ENCODE measurements at places on chromosomes 4 and X.

- peak; percentile 16 for DNase-seq
These were observed 9.3 kb downstream of the DMP1 start for GRCh38 chr4:87659247-87659931.

DNA sequence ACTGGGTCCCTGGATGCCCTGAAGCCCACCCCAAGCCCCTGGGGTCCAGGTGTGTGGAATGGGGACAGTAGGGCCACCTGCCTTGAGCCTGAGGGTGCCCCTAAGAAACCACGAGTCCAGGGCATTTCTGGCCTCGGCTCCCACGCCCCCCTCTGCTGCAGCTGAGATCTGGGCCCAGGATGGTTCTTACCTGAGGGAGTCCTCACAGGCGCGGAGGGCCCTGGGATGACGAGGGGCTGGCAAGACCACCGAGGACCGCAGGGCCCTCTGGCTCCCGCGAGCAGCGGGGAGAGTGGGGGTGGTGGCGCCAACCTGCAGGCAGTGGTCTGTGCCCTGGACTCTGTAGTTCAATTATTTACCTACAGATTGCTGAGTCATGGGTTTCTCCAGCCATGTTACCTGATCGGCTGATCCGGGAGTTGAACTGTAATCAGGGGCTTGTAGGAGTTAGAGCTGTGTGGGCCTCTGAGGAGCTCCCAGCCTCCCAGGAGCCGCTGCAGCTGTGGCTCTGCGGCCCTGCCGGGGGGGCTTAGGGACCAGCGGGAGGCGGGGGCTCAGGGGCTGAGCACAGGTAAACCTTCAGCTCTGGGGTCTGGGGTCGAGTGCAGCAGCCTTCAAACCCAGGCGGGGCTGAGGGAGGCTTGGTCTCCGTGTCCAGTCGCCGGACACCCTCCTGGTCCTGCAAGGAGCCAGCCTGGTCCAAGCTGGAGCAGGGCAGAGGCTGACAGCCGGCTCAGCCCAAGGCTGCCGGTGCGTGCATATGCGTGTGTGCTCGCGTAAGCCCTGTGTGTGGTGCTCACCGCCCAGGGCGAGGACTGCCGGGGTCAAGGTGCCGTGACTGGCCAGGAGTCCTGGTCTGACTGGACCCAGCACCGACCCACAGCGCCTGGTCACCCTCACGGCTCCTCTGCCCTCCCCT is at the start of gene SLC26A1:
Gene SLC26A1 (minus strand): TSS at position 294 of the 919 bp plus-strand sequence. CDS start 1,701 bp downstream, outside the sequence.
- DNase-seq, result no peak

- peak; percentile 35 for DNase-seq
These were observed 97.4 kb downstream of the PHKA2 start for GRCh38 chrX:18886344-18887161.

DNA sequence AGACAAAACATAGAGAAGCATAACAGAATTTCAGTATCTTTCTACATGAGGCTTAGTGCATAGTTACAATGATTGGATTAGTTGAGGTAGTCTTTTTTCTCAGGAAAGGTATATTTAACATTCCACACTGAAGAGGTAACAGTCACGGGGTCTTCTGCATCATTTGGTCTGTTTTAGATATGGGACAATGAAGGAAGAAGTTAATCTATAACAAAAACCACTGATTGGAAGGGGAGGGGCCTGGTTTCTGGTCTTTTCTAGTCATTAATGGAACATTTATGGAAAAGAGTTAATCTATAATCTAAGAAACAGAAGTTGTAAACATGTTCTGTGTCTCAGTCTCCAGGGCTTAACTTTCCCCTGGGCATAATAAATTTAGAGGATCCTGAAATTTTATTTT is 37.3 kb upstream of the HPSE start:
- DNase-seq, result no peak

DNA sequence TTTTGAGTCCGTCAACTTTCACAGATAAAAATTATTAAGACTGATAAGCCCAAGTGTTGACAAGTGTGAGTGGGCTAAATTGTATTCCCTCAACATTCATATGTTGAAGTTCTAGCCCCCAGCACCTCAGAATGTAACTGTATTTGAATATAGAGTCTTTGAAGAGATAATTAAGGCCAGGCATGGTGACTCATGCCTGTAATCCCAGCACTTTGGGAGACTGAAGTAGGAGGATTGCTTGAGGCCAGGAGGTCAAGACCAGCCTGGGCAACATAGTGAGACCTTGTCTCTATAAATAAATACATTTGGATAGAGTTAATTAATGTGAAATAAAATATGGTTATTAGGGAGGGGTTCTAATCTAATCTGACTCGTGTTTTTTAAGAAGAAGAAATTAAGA is 29.7 kb upstream of the SLC25A4 start:
- no peak for DNase-seq

GRCh38 chrX:25597551-25597950 is 540.6 kb upstream of the MAGEB18 start:
- DNase-seq, result no peak

- peak; percentile 78 for DNase-seq
These were observed at the start of gene EVC for GRCh38 chr4:5710961-5711478. Gene EVC (plus strand): TSS chr4:5711201. CDS start chr4:5711381, 180 bp downstream.

GRCh38 chr4:153513596-153513995 is 47.4 kb downstream of the TMEM131L start:
- peak; percentile 14 for DNase-seq

DNA sequence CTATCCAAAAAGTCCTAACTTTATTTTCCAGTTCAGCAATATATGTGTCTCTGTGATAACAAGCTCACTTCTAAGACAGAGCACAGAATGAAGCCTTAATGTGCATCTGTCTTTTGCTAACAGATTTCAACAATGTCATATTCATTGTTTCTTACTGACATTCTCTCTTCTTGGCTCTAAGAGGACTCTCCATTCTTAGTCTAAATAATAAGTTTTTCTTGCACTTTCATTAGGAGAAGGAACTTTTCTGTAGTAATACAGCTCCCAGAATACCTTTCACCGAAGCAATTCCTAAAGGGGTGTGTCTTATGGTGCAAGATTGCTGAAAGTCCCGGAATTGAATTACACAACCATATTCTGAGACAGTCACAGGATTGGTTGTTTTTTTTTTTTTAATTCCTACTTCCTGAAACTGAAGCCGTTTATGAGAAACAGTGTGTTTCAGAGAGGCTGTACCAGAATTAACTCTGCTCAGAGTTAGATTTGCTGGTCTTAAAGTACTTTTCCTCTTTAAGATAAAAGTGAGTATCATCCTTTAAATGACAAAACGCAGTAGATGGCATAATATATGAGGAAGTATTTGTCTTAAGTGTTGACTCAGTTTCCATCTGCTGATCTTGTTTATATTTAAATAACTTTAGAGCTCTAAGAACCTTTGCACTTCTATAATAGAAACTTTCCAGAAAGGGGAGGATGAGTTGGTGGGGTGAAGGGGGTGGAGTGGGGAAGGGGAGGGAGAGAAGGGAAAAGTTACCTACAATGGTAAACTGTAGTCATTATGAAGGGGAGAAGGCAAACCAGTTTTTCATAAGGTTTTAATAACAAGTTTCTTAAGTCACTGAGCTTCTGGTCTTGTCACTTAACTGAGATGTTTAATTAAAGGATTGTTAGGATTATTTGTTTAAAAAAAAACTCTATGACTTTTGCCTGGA is at the start of gene ALPK1:
Gene ALPK1 (plus strand): TSS at position 421 of the 932 bp plus-strand sequence.
- peak; percentile 82 for DNase-seq

DNA sequence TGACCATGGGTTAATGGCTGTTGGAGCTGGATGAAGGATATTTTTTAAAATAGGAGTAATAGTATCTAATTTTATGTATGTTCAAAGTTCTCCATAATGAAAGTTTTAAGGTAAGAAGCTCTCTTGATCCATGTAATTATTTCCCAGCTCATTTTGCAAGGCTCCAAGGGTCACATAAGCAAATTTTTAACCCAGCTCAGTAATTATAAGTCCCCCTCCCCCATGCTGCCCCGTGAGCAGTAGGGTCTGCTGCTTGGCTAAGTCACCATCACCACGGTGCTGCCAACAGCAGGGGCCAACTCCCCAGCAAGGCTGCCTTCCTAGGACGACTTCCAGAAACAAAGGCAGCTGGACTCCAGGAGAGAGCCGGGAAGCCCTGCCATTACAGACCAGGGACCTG is 340.0 kb downstream of the FBXW7 start:
- no peak for DNase-seq

DNA sequence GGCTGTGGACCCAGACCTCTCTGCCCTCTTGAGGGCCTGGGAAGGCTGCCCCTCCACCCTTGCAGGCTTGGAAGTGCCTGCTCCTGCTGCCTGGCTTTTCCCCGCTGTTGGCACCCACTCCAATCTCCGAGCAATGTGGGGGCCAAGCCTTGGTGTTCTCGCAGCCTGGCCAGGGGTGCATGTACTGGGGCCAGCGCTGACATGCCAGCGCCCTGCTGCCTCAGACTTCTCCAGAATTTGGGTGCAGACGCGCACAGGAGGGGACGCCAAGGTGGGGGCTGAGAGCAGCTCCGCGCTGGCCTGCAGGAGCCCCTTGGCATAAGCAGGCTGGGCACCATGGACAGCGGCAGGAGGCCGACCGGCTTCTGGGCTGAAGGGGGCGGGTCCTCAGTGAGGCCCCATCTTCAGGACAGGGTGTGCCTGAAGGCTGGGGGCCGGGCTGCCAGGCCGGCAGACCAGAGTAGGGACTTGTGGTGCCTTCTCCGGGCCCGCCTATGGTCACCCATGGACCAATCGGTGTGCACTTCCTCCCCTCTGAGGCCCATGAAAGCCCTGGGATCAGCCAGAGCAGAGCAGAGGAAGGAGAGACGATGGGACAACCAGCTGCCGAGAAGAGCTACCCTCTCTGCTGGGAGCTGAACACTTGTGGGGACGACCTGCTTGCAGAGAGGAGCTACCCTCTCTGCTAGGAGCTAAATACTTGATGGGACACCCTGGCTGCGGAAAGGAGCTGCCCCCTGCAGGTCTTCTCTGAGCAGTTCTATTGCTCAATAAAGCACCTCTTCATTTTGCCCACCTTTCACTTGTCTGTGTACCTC is 118.3 kb downstream of the DNAAF6 start:
- DNase-seq, result peak; percentile 23

- no peak for DNase-seq
These were observed 14.1 kb upstream of the TMEM154 start for GRCh38 chr4:152693871-152694270.

GRCh38 chrX:40084471-40085101 is 13.2 kb downstream of the BCOR start:
- DNase-seq, result no peak

DNA sequence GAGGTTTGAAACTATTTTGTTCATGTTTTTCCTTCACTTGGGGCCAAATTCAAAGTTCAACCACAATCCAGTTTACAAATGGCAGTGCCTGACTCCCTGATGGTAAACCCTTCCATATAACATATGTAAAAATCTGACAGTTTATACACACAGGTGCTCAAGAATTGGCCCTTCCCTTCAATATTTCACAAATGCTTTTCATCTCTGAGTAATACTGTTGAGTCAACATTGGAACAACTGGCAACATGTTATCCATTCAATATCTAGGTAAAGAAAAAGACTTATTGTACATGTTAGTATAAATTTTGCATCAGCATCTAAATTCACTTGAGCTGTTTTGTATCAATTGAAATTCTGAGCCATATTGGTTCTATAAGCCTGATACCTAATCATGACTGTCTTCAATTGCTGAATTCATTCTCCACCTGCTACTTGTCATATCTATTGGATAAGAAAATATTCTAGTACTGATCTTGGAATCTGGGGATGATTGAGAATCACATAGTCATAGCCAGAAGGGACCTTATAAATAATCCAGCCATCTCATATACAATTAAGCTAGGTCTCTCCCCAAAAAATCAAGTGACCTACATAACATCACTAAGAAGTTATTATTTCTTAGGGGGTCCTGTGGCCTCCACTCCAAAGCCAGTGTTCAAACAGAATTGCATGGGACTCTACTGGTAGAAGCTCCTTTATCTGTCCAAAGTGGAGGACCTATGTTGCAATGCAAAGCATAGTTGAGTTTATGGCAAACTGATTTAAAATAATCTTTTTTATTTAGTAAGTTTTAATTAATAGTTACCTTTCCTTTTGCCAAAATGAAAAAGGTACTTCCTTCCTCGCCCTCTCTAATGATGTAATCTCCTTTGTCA is 61.9 kb downstream of the PRKG2 start:
- DNase-seq, result no peak

DNA sequence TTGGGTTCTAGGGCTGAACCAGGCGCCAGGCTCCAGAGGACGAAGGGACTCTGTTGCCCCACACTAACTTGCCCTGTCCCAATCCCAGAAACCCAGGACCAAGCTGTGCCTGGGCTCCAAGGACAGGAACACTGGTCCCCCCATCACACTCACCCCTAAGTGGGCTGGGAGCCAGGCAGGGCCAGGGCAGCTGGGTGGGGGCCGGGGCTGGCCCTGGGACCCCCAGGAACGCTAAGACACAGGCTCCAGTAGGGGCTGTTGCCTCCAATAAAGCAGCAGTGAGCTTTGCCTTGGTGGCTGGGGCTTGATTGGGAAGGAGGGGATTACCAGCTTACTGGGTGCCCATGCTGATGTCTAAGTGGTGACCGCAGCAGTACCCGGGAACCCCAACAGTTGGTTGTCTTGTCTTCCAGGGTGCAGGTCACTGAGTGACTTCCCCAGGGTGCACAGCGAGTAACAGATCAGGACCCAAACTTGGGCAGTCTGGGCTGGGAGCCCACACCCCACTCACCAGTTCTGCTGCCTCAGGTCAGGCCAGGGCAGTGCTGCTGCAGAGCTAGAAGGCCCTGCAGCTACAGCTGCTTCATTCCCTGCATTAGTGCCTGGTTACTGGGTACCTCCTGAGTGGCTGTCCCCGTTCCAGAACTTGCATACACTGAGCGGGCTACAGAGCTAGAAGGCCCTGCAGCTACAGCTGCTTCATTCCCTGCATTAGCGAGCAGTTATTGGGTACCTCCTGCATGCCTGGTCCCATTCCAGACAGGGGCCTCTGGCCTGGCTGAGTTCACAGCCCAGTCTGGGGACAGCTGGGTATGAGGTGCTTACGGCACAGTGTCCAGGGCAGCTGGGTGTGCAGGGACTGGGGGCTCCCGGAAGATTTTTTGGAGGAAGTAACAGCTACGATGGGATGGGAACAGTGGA is 9.4 kb upstream of the ADD1 start:
- no peak for DNase-seq

DNA sequence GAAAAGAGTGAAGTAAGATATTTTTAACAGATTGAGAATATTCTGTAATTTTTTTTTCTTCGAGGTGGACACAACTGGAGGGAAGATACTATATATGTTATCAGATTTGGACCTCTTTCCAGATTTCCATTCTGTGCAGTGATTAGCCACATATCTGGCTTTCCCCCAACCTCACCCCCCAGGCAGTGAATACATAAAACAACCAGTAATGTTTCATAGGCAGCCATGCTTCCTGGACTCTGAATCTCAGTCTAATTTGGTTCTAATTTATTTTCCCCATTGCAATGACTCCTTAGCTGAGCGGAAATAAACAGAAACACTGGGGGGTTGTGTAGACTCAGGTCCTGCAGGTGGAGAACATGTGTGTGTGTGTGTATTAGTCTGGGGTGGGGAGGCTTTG is 226.5 kb downstream of the FBXW7 start:
- DNase-seq, result no peak

- DNase-seq, result no peak
These were observed 19.9 kb upstream of the KIAA1210 start for GRCh38 chrX:119147486-119147885.

DNA sequence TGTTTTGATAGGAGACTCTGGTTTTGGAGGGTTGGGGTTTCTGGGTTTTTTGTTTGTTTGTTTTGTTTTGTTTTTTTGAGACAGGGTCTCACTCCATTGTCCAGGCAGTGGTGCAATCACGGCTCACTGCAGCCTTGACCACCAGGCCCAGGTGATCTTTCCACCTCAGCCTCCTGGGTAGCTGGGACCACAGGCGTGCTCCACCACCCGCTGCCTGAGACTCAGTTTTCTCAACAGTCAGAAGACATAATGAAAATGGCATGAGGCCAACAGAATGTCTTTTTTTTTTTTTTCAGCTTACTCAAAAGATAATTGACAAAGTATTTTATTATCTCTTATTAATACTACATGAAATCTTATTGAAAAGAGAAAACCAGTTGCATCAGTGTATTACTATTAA is 32.4 kb downstream of the TNIP2 start:
- DNase-seq, result no peak

Data from urothelium cell line (cell line).